Muscle of back (tissue), 13 donors: ENCODE measurements at places on chromosomes 3 and 15.

DNA sequence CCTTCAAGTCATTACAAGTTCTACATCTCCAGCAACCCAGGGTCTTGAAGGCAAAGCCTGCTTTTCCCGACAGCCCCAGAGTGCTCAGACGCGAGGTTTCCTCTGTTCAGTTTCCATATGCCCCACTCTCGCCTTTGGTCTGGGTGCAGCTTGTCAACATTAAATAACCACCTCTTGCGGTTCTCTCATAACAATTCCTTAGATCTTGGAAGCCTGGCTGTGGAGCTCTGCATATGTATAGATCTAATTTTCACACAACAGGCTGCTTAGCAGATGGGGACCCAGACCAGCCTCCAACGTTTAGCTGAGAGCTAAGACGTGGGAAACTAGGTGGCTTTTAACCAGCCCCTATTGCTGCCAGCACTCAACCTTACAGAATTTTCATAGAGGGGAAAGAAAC is 295.5 kb downstream of the RPLP1 start:
- no peak for DNase-seq

GRCh38 chr3:30826531-30826942 is 67.9 kb downstream of the GADL1 start:
- no peak for DNase-seq

DNA sequence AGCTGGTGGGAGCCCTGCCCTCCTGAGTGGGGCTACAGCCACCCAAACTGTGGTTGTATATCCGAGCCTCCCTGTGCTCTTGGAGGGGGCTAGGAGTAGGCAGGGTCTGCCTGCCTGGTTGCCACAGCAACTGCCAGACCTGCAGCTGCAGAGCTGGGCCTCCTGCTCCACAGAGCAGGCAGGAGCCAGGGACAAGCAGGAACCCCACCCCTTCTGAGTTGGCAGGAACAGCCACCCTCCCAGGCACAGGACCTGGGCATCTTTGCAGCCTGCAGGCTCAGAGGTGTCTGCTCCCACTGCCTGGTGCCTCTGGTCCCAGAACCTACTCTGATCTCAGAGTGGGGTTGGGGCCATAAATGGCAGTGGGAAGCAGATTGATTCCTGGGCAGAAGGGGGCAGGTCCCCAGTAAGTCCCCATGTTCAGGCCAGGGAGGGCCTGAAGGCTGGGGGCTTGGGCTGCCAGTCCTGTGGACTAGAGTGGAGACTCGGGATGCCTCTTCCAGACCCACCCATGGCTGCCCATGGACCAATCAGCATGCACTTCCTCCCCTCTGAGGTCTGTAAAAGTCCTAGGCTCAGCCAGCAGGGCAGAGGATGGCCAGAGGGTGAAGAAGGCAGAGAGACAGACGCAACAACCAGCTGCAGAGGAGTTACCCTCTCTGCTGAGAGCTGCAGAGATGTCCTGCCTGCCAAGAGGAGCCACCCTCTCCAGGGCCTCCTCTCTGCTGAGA is 10.3 kb upstream of the LRRC31 start:
- DNase-seq, result no peak

GRCh38 chr15:33670567-33670966 is 297.7 kb upstream of the CHRM5 start:
- no peak for DNase-seq

DNA sequence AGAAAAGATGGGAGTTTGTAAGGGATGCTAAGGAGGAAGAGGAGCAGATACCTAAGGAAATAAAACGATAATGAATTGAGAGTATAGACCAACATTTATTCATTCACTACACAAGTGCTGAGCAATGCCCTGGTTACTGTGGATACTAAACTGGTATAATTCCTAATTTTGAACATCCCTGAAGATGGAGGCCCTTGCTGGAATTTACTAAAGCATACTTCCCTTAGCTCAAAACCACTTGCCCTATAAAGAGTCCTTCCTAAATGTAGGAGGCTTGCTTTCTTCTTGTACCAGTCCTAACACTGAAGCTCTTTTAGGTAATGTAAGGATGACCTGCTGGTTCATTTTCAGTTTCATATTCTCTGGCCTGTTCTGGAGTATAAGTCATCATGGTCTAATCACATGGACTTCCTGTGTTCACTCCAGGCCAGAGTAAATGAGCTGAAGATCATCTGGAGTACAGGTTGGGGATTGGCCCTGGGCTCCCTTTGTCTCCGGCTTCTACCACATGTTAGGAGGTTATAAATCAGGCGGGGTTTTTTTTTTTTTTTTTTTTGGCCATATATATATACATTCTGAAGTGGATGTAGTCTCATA is 40.1 kb upstream of the MTMR10 start:
- DNase-seq, result no peak

DNA sequence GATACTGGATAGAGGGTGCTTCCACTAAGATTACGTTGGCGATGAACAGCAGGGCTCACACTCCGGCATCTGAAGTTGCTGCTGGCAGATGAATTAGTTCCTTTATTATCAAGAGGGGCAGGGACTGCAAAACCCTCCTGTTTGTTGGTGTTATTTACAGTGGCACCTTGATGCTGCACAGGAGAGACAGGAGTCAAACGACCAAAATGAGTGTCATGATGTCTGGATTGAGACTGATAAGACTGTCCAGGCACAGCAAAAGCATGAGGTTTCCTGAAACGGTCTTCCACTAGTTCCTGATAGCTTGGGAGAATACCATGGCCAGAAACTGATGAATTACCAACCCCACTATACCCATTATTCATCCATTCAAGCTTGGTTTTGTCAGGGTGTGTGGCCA is 100.8 kb upstream of the NEDD4 start:
- no peak for DNase-seq
